Large intestine (tissue), 12 donors: ENCODE measurements at places on chromosomes 2 and 18.

DNA sequence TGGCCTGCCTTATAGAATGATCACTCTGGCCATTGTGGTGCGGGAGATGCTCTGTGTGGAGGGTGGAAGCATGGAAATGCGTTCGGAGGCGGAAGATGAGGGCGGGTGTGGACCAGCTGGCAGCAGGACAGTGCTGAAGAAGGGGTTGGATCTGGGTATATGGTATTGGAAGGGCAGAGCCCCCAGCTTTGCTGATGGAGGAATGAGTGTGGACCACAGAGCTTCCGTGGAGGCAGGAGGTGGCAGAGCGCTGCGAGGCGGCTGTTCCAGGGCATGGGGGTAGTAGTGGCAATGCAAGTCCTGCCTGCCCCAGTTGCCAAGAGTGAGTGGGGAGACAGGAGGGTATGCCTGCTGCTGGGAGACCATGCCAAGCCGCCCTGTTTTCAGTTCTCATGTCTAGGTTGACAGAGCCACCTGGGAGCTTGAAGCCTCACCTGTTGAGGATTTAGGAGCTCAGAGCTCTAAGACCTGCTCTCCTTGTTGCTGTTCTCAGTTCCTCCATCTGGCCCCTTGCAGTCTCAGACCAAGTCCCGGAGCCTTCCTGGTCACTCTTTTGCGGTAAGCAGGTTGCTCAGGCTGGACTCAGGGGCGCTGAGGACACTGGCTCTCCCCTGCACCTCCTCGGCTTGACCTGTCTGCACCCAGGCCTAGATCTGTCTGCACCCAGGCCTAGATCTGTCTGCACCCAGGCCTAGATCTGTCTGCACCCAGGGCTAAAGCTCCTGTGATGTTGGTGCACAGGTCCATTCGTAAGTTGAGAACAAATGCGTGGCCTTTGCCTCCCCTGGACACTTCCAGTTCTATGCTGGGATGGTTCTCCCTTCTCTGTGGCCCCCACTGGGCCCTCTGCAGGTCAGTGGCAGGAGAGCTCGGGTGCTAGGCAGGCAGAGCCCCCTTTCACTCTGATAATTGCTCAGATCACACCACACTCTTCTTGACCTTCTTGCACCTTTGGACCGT, 290.5 kb upstream of the HS6ST1 start:
- no peak for DNase-seq
- H3K27ac ChIP-seq: no peak overlapping the region
- no peak overlapping the region for H3K4me3 ChIP-seq
- no peaks in the 10 kb centered on the region for H3K4me1 ChIP-seq
- H3K36me3 ChIP-seq: no peaks in the 10 kb centered on the region
- H3K27me3 ChIP-seq: no peaks in the 10 kb centered on the region

- peak; percentile 78 for DNase-seq
- peak overlapping the region; percentile 32 for H3K27ac ChIP-seq
- peaks cover 21% of the 10 kb centered on the region for H3K4me1 ChIP-seq
- peaks cover 37% of the 10 kb centered on the region for H3K36me3 ChIP-seq
These were observed 30.7 kb downstream of the IGFBP5 start for GRCh38 chr2:216664593-216665034.

GRCh38 chr18:77329651-77330050, 80.0 kb downstream of the GALR1 start:
- no peaks in the 10 kb centered on the region for H3K27me3 ChIP-seq
- H3K27ac ChIP-seq: no peak overlapping the region
- no peak for DNase-seq
- H3K4me1 ChIP-seq: no peaks in the 10 kb centered on the region
- no peaks in the 10 kb centered on the region for H3K36me3 ChIP-seq
- no peak overlapping the region for H3K4me3 ChIP-seq

GRCh38 chr18:77866351-77866750, 616.7 kb downstream of the GALR1 start:
- H3K4me3 ChIP-seq: no peak overlapping the region
- no peaks in the 10 kb centered on the region for H3K4me1 ChIP-seq
- H3K27me3 ChIP-seq: no peaks in the 10 kb centered on the region
- H3K27ac ChIP-seq: no peak overlapping the region
- no peak for DNase-seq

GRCh38 chr2:237691029-237691907, 63.9 kb downstream of the LRRFIP1 start:
- H3K27me3 ChIP-seq: no peaks in the 10 kb centered on the region
- peaks cover 30% of the 10 kb centered on the region for H3K4me1 ChIP-seq
- H3K27ac ChIP-seq: peak overlapping the region; percentile 68
- peak overlapping the region; percentile 91 for H3K4me3 ChIP-seq

- peaks cover 4% of the 10 kb centered on the region for H3K36me3 ChIP-seq
- no peak overlapping the region for H3K4me3 ChIP-seq
- H3K27me3 ChIP-seq: no peaks in the 10 kb centered on the region
- DNase-seq: no peak
These were observed 15.5 kb downstream of the KLF7 start for GRCh38 chr2:207150284-207150683.

DNA sequence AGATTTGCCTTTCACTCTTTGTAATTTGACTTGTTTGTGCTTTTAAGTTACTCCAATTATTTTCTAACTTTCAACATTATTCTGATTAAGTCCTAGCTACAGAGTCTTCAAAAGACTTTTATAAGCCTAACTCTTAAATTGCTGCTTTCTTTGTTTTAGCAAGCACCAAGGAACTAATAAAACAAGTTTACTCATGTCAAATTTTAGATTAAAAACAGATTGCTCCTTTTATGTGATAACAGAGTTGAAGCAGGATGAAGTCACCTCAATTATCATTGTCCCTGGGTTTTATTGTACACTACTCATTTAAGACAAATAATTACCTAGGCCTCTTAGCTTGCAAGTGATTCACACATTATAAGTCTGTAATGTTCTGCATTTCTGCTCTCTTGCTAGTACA, 678.4 kb downstream of the ERBB4 start:
- no peaks in the 10 kb centered on the region for H3K27me3 ChIP-seq
- H3K36me3 ChIP-seq: no peaks in the 10 kb centered on the region
- H3K4me3 ChIP-seq: no peak overlapping the region
- no peaks in the 10 kb centered on the region for H3K4me1 ChIP-seq

- no peaks in the 10 kb centered on the region for H3K36me3 ChIP-seq
- H3K27me3 ChIP-seq: no peaks in the 10 kb centered on the region
- H3K4me3 ChIP-seq: no peak overlapping the region
These were observed 90.8 kb upstream of the PIK3C3 start for GRCh38 chr18:41864216-41864615.

GRCh38 chr18:55152801-55153200, 193.5 kb upstream of the CCDC68 start:
- no peaks in the 10 kb centered on the region for H3K4me1 ChIP-seq
- no peak for DNase-seq
- no peaks in the 10 kb centered on the region for H3K36me3 ChIP-seq
- H3K27ac ChIP-seq: no peak overlapping the region

GRCh38 chr18:2104620-2105462, 466.5 kb downstream of the METTL4 start:
- DNase-seq: peak; percentile 21
- no peak overlapping the region for H3K27ac ChIP-seq
- H3K27me3 ChIP-seq: no peaks in the 10 kb centered on the region
- no peaks in the 10 kb centered on the region for H3K4me1 ChIP-seq

GRCh38 chr2:235669983-235670962, 176.4 kb downstream of the AGAP1 start:
- no peaks in the 10 kb centered on the region for H3K36me3 ChIP-seq
- peak; percentile 83 for DNase-seq
- H3K27me3 ChIP-seq: peaks cover 6% of the 10 kb centered on the region

DNA sequence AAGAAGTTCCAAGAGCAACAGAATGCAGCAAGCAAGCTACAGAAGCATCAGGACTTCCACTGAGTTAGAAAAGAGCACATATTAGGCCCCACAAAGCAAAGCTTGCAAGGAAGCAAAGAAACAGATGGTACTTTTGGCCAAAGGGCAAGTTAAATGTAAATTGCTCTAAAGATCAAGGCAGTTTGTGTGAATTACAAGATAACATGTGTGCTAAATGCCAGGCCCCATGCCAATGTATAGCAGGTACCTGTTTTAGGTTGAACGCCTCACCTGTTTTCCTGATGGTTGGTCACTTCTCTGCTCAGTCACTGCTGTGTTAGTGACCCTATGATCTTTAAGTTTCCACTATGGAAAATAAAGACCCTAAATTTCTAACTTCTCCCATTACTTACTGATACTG, 606.5 kb upstream of the GYPC start:
- H3K27ac ChIP-seq: no peak overlapping the region
- H3K4me3 ChIP-seq: no peak overlapping the region
- no peaks in the 10 kb centered on the region for H3K36me3 ChIP-seq
- H3K4me1 ChIP-seq: no peaks in the 10 kb centered on the region
- H3K27me3 ChIP-seq: no peaks in the 10 kb centered on the region
- DNase-seq: no peak
